ENCODE measurements at places on chromosomes 7 and 10.

GRCh38 chr7:75762350-75762917 lies 9.6 kb downstream of the CCL26 start:
- peak; percentile 64 for DNase-seq

DNA sequence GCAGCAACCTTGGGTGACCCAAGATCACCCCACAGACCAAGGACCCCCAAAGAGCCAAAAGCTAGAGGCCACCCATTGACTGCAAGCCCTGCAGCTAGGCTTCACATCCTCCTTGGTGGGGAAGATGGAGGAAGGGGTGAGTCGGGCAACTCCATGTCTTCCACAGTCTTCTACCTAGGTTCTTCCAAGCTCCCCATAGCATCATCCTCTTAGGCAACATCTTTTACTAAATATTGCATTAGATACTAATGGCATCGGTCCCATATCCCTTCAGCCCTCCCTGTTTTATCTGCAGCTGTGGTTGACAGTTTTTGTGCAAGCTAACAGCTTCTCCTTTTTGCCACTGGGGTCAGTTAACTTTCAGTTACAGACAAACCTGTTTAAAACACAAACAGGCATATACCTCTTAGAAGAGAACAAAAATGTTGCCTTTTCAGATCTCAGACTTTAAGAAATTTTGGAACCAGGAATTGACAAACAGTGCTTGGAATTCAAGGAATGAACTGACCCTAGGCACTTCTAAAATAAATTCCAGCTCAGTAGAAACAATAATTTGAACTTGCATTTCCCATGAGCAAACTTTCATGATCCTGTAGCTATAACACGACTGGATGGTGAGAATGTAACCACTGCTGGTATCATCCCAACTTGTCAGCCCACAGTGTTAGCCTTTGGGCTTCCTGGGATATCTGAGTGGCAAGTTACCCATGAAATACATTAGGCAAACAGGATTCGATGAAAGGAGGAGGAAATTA lies 33.9 kb upstream of the MSMB start:
- DNase-seq: no peak

- no peak for DNase-seq
Measured at GRCh38 chr7:39678930-39679709, 55.7 kb downstream of the RALA start.

DNA sequence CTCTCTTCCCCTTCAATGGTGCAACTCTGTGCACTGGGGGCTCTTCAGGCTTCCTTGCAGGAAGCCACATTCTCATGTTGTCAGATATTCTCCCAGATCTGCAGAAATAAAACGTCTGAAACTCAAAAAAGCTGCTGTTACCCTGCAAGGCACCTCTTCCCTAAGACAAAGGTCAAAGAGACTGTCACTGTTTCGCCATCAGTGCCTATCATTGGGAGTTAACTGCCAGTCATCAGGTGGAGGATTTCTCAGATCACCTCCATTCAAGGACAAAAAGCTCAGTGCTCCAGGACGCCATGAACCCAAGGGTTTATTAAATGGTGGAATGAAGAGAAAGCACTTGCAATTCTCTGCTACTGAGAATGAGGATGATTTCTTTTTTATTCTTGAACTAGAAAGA lies 144.6 kb upstream of the PALS2 start:
- DNase-seq: no peak

DNA sequence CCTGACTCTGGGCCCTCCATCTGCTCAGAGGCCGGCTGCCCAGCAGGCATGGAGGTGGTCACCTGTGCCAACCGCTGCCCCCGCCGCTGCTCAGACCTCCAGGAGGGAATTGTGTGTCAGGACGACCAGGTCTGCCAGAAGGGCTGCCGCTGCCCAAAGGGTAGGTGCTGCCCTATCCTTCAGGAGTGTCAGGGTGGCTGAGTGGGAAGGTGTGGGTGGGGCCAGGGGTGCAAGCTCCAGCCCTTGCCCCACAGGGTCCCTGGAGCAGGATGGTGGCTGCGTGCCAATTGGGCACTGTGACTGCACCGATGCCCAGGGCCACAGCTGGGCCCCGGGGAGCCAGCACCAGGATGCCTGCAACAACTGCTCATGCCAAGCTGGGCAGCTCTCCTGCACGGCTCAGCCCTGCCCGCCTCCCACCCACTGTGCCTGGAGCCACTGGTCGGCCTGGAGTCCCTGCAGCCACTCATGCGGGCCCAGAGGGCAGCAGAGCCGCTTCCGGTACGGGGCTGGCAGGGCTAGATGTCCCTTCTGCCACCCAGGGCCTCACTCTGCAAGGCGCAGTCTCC lies 17.5 kb upstream of the ZNF862 start:
- no peak for DNase-seq

- no peak for DNase-seq
Measured at GRCh38 chr10:71528371-71529206, 131.9 kb downstream of the CDH23 start.

DNA sequence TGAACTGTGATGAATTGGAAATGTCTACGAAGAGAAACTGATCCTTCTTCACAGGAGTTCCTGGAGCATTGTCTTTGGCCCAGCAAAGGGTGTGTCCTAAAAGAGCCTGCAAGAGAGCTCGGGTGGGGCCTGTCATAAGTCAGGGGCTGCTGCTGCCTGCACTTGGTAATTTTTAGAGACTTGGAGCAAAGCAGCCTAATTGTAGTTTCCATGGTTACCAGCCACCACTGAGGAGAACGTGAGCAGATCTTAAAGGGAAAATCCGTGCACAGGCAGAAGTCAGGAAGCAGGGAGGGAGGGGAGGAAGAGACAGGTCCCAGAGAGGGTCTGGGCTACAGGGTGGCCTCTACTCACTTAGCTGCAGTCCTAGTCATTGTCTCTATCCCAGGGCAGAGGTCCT lies 463.6 kb downstream of the PLXNA4 start:
- no peak for DNase-seq

DNA sequence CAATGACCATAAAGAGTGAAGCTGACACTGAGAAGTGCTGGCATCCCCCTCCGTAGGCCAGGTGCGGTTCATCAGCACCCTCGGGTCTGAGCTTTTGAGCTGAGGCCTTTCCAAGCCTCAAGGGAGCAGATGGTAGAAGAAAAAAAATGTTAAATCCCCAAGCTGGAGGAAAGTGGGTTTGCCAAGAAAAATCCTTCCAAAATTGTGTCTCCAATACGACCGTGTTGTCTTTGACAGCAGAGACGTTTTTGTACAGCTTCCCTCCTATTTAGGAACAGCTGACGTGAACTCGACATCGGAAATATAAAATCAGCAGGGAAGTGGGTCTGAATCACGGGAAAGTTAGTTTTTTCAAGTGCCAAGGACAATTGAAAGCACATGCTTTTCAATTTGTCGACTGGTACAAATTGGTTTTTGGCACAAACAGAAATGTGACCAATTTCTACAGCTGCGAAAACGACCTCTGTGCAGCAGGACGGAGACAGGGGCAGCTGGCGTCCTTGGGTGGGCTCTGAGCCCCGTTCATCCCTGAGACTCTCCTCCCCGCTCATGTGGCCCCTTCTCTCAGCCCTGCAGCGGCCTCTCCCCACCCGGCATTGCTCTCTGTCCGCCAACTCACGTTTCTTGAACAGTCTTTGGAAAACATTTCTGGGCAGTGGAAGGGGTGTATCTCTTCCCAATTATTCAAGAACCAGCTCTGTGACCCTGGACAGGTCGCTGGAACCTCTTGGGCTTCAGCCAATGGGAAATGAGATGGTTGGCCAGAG lies 89.9 kb downstream of the PAXIP1 start:
- no peak for DNase-seq

- no peak for DNase-seq
Measured at GRCh38 chr10:98098247-98098646, 36.2 kb upstream of the R3HCC1L start.

- no peak for DNase-seq
Measured at GRCh38 chr10:128568491-128568890, 442.3 kb upstream of the MKI67 start.

- no peak for DNase-seq
Measured at GRCh38 chr7:29490094-29490607, 73.5 kb upstream of the PRR15 start.

DNA sequence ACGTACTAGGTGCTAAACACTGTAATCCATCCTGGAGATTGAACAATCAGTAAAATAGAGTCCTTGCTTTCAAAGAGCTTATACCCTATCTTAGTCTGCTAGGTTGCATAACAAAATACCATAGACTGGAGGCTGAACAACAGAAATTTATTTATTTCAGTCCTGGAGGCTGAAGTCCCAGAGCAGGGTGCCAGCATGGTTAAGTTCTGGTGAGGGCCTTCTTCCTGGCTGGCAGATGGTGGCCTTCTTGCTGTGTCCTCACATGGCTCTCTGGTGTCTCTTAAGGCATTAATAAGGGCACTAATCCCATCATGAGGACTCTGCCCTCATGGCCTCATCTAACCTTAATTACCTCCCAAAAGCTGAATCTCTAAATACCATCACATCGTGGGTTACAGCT lies 43.1 kb upstream of the ICA1 start:
- DNase-seq: no peak

GRCh38 chr10:24882047-24882698 lies 70.2 kb downstream of the PRTFDC1 start:
- DNase-seq: no peak

DNA sequence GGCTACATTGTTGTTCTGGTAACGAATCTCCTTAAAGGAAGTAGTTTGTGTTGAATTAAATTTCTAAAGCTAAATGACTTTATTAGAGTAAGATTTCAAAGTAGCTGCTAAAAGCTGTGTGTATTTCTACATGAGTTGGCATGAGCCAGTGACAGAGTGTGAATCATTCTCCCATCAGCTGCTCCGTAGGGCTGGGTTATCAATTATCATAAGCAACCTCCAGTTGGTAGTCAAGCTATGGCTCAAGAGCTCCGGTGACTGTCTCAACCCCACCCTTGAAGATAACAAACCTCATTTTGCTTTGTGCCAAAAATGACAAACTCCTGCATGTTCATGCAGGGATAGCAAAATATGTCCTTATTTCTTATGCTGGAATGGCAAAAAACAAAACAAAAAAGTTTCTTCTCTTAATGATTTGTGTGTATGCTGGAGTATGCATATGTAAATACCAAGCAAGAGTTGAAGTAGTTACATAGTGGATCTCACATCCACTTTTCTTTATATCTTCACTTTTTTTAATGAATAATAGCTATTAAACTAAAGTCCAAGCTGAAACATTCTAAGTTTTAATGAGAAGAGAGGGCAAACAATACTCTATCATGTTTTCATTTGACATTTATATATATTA lies 249.4 kb downstream of the CACNA2D1 start:
- no peak for DNase-seq

- no peak for DNase-seq
Measured at GRCh38 chr7:8932751-8933150, 499.3 kb downstream of the NXPH1 start.

- no peak for DNase-seq
Measured at GRCh38 chr10:1363446-1364121, 307.4 kb downstream of the WDR37 start.

DNA sequence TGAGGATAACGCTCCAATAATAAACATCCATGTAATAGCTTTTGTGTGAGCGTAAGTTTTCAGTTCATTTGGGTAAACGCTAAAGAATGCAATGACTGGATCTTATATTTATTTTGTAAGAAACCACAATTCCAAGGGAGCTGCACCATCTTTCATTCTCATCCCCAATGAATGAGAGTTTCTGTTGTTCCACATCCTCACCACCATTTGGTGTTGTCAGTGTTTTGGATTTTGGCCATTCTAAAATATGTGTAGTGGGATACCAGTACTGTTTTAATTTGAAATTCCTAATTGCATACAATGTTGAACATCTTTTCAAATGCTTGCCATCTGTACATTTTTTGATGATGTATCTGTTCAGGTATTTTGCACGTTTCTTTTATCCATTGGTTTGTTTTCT lies 50.9 kb upstream of the SEMA3D start:
- no peak for DNase-seq

DNA sequence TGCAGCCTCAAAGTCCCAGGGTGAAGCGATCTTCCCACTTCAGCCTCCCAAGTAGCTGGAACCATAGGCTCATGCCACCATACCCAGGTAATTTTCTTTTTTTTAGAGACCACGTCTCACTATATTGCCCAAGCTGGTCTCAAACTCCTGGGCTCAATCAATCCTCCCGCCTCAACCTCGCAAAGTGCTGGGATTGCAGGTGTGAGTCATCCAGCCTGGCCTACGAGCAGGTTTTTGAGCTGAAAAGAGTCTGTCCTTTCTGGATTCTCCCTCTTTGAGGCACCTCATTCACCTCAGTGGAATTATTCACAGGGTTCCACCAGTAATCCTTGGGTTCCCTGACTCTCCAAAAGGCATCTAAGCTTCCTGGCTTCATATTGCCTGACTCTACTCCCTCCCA lies 7.6 kb upstream of the LEP start:
- DNase-seq: no peak

DNA sequence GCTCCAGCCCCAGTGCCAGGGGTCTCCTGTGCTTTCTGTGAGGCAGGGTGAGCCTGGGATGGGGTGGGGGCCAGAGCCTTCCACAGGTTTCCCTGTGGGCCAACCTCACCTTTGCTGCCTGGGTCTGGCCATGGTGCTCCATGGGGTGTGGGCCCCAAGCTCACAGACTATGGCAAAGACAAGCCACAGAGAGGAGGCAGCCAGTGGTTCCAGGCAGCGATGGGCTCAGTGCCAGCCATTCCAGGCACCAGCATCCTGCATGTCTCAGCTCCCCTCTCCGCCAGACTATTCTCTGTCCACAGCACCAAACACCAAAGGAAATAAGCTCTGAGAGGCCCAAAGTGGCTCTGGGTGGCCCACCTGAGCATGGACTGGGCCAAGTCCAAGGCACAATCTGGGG lies 133.5 kb downstream of the PTPN20 start:
- DNase-seq: no peak

DNA sequence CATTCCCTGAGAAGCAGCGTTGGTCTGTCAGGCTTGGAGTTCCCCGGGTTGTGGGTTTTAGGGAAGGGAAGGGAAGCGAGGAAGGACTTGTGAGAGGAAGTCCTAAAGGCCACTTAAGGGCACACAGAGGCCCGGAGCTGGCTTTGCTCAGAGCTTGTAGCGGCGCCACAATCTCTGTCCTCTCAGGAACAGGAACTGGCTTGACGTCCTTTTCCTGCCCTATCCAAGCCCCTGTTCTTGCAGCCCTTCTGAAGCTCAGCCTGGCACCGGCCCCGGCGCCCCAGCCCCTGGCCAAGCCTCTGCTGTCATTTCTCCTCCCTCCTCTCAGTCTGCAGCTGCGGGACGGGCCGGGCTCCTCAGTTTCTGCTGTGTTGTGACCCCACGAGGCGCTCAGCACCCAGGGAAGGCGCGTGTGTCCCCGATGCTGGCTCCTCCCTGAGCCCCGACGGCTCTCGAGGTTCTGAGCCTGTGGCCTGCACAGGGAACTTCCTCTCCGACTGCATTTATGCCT lies at the start of gene GIMAP8:
Gene GIMAP8 (plus strand): TSS at position 140 of the 511 bp plus-strand sequence. CDS start 16,069 bp downstream, outside the sequence.
- DNase-seq: no peak

DNA sequence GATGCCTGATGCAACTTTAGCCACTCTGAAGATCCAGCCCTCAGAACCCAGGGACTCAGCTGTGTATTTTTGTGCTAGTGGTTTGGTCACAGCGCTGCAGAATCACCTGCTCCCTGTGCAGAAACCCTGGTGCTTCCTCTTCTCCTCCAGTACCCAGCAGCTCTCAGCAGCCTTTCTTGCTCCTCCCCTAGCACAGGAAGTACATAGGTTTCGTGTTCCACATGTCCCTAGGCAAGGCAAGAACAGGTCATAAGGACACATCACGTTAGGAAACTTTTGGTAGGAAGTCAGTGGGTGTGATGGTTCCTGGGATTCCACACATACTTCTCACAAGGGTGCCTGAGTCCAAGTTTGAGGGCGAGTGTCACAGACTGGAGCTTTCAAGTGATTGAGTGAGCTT lies 167.9 kb upstream of the PRSS1 start:
- DNase-seq: no peak
